ENCODE measurements at places on chromosomes 6 and 20.
A peak's percentile ranks its signal among the peaks of the same experiment; 100 is the strongest.

DNA sequence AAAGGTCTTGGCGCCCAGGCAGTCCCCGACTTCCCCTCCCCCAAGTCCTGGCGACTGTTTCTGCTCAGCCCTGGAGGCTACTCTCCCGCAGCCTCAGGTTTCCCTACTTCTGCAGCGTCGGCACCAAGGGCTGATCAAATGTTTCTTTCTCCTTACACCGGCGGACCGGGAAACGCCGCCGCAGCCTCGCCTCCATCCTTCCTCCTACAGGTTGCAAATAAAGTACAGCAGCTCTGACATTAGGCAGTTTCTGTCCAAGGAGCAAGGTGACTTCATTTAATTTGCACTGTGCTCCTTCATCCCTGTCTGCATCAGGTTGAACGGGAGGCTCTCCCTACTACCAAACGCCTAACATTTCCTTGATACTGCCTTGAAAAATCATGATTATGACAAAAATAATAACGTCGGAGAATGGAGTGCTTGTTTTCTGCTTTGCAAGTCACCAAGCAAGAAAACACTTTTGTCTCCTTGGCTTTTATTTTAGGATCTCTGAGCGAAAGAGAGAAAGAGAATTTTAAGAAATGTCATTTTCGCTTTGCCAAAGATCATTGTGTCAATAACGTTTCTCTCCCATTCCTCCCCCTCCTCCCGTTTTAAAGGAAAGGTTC is 1.0 kb downstream of the CLIC5 start:
- no peak for DNase-seq

DNA sequence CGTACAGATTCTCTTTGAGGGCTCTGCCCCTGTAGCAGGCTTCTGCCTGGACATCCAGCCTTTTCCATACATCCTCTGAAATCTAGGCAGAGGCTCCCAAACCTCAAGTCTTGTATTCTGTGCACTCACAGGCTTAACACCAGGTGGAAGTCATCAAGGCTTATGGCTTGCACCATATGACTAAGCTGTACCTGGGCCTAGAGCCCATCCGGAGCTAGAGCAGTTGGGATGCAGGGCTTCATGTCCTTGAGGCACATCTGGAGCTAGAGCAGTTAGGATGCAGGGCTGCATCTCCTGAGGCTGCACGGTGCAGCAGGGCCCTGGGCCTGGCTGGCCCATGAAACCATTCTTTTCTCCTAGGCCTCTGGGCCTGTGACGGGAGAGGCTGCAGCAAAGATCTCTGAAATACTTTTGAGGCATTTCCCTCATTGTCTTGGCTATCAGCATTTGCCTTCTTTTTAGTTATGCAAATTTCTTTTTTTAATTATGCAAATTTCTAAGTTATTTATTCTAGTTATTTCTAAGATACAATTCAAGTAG is 98.7 kb downstream of the CD24 start:
- DNase-seq = no peak

GRCh38 chr20:641516-641875 is 11.5 kb downstream of the SRXN1 start:
- no peak for DNase-seq

DNA sequence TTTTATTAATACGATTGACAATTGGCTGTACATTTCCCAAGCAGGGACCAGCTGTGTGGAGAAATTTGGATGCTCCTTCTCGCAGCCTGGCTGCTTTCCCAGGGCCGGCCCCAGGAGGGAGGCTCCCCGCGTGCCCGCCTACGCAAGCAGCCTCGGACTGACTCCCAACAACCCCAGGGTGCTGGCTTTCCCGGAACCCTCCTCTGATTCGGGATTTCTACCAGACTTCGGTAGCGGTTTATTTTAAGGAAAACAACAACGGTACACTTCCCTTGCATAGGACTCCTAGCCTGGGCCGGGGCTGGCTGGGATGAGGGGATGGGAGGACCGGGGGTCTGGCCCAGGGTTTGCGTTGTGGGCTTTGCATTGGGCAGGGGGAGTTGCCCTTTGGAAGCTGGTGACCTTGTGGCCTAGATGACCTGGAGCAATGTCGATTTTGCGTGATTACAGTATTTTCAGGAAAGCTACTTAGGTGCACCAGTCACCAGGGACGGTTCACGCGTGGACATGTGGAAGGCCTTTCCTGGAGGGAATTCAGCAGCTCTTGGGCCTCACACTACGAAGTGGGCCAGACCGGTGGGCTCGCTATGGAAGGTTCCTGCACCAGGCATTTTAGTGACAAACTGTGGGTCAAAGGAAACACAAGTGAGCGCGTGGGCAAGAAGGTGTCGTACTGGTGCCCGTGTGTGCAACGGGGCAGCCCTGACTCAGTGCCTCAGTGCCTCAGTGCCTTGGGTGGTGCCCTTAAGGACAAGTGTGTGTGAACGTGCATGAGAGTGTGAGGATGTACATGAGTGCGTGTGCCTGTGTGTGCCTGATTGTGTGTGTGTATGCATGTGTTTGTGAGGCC is 20.7 kb upstream of the PHACTR3 start:
- peak; percentile 7 for DNase-seq

- no peak for DNase-seq
Observed at GRCh38 chr6:23663652-23664051, 462.4 kb upstream of the NRSN1 start.

- DNase-seq = no peak
Observed at GRCh38 chr20:382291-383115, 1.9 kb downstream of the TRIB3 start.

DNA sequence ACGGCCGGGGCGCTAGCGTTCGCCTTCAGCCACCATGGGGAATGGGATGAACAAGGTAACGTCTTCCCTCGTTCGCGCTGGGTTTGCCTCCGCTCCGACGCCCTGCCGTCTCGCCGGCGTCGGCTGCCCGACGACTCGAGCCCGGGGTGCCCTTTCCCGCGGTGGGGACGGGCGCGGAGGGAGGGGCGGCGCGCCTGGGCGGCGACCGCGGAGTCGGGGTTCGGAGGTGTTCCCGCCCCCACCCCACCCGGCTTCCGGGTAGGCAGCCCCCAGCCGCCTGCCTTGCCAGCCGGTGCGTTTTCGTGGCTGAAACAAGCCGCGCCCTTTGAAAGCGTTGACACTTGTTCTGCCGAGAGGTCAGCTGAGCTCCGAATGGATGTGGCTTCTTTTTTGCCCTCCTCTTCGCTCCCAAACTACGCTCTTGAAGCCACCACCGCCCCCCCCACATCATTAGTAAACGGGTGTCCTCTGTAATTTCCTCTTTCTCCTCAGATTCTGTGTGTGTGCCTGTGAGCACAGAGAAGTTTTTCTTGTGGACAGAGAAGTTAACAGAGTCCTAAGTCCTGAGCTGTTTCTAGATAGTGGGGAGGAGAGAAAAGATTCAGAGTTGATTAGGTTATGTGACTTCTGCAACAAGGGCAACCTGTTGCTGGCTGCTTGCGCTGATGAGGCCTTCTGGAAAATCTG is 362 bp downstream of the DUSP22 start:
- DNase-seq = peak; percentile 51

- no peak for DNase-seq
Observed at GRCh38 chr6:81847866-81848265, 95.4 kb upstream of the TENT5A start.

GRCh38 chr6:35179901-35180535 is 33.7 kb upstream of the SCUBE3 start:
- DNase-seq = no peak

DNA sequence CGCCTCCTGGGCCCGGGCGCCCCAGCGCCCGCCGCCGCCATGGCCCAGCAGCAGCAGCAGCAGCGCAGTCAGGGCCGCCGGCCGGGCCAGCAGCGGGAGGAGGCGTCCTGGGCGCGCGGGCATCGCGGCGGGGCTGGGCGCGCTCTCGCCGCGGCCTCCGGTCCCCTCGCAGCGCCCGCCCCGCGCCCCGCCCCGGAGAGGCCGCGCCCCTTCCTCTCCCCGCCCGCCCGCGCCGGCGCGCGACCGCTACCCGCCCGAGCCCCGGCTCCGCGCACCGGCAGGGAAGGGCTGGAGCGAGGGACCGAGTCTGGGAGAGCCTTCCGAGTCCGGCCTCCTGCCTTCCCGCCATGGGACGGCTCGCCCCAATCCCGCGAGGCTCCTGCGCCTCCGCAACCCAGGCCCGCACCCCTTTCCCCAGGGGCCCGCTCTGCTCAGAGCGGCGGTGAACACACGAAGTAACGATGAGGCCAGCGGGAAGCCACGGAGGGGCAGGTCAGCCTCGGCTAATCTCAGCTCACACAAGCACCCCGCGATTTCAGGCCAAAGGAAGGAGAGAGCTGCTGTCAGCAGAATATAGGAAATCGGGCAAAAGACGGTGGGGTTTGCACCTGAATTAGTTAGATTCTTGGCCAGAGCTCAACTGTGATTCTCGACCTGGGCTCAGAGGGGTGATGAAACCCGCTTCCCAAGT is at the start of gene TXNDC5:
TXNDC5 (minus strand) TSS at position 135 of the 691 bp plus-strand sequence; CDS start at position 123, 12 bp downstream.
- peak; percentile 81 for DNase-seq

GRCh38 chr6:122400121-122400450 is 634 bp downstream of the HSF2 start:
- DNase-seq = peak; percentile 15

Measured in cardiac fibroblast (primary cell).